ENCODE measurements at places on chromosomes 7 and 10. TPM values are rescaled to one million over a fixed set of nuclear protein-coding genes. Genes with fewer than 3 reads are reported as not detected.

Gene CYP26A1
- 0.17 TPM for total RNA-seq

Gene PRKCQ
- 0.54 TPM for total RNA-seq

Gene UFSP1
- total RNA-seq: 5.6 TPM

Gene ADAMTS14
- 13.2 TPM for total RNA-seq

Gene HYCC1
- 23.5 TPM for total RNA-seq

Gene NANOS1
- 1.5 TPM for total RNA-seq

Gene GNAT3
- not detected for total RNA-seq
